ENCODE measurements at places on chromosomes 11 and 22.

DNA sequence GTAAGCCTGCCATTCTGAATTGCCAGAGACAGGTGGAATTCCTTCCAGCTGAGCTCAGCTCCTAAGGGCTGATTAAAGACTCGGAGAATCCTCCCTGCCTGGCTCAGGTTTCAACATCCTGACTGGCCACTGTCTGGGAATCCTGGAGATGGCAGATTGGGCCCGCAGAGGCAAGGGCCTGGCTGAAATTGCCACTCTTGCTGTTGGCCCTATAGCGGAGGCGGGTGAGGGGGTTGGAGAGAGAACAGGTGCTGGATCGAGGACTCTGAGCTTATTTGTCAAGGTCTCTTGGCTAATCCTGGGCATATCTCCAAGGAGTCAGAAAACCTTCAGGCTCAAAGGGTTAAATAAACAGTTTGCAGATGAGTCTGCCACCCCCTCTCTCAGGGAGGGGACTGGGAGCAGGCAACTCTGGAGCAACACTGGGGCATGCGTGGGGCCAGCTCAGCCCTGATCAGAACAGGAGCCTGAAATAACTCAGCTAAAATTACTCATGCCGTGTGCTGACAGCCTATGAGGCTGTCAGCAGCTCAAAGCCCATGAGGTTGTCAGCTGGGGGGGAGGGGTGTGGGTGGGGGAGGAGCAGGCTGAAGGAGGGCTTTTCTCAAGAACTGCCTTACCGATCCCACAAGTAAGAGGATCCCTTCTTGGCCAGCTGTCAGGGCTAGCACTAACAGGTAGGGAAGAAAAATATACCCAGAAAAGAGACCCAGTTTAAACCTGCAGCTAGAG is 14.7 kb upstream of the MFRP start:
- DNase-seq, result no peak

DNA sequence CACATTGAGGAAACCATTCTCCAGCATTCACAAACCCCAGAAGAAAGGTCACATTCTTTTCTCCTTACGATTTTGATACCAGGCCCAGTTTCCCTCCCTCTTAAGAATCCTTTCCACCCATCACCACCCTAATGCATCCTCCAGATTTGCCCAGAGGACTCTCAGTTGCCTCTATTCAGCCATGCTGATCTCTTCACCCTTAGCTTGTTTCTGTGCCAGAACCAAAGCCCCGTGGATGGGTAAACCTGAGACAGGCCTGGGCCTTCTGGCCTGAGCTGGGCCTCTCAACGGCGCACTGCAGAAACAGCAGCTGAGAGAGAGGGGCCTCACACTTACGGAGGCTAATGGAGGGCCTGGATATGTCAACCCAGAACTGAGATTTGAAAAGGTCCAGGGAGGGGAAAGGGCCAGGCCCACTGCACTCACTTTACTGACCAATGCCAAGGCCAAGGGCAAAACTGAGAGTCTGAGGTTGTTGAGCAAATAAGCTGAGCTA is 32.2 kb upstream of the OAF start:
- DNase-seq, result no peak

DNA sequence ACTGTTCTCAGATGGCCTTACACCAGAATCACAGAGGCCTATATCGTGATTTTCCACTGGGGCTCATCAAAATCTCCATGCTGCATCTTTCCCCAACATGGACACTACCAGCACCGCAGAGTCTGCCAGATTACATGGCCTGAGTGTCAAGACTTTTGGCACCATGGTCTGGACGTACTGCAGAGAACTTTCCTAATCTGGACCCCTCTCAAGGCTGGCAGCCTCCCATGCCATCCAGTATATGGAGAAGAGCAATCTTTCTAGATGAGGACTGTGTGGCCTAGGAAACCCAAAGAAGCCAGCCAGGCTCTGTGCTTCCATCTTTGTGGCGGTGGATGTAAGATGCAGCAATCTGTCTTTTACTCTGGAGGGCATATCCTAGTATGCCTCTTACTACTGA is 139.2 kb downstream of the ADAMTS15 start:
- DNase-seq, result no peak

GRCh38 chr11:131350872-131351271 is 19.5 kb upstream of the NTM start:
- DNase-seq, result no peak

DNA sequence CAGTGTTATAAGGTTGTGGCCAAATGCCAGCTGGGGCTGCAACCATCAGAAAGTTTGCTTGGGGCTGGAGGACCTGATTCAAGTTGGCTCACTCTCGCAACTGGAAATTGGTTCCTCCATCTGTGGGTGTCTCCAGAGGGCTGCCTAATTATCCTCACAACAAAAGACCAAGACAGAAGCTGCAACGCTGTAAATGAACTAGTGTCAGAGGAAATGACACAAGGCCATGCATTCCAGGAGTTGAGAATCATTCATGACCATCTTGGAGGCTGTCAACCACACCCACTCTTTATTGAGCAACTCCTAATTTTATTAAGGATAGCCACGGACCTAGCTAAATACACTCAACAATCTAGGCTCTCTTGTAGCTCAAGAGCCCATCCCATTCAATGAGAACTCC is 1060.8 kb downstream of the OPCML start:
- no peak for DNase-seq

DNA sequence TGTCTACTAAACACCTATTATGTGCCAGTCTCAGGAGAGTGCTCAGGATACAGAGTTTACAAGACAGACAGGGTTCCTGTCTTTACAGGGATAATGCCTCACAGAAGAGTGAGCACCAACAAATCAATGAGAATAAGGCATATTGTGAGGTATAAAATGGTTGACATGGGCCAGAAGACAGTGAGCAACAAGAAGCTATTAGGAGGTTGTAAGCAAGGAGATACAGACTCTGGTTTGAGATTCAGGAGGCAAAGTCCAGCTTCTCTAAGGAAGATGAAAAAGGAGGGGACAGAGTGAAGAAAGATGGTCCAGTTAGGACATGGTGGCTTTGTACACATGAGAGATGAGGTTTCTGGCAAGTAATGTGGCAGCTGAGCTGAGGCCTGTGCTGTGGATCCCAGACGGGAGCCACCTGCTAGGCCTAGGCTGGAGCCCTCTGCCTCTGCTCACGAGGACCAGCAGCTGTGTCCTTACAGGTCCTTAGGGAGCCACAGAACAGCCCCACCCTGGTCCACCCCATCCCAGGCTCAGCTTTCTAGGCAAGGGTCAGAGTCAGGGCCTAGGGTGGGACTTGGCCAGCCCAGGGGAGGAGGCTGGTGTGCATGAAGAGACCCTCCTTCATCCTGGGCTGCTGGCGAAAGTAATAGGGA is 110.5 kb downstream of the ZNF280B start:
- no peak for DNase-seq

- DNase-seq, result no peak
Measured at GRCh38 chr11:114136686-114137640, 77.5 kb downstream of the ZBTB16 start.

GRCh38 chr11:109034339-109034696 is 369.4 kb downstream of the DDX10 start:
- DNase-seq, result no peak

DNA sequence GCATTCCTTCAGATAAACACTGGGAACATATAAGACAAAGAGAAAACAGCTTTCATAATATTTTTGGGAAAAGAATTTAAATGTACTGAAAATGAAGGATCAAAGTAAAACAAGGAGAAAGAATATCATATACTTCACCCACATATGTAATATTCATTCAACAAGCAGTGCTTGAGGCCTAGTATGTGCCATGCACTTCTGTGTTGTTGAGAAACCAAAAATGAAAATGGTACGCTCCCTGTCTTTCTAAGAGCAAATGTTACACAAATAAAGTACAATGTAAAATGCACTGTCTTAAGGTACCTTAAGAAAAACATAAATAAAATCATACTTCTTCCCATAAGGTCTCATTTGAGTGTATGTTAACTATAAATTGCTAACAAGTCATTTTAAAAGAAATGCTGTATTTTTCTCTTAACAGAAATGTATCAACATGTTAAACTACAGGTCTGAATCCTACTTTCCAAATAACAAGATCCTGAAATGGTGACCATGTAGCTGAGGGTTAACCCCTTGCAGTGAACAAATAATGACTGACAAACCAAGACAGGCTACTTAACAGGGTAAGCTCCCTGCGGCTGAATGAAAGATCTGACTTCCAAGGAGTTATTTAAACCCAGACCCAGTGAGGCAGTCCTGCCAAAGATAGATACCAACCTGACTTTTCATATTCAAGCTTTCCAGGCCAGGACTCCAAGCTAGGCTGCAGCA is 377.6 kb downstream of the DCDC1 start:
- no peak for DNase-seq

DNA sequence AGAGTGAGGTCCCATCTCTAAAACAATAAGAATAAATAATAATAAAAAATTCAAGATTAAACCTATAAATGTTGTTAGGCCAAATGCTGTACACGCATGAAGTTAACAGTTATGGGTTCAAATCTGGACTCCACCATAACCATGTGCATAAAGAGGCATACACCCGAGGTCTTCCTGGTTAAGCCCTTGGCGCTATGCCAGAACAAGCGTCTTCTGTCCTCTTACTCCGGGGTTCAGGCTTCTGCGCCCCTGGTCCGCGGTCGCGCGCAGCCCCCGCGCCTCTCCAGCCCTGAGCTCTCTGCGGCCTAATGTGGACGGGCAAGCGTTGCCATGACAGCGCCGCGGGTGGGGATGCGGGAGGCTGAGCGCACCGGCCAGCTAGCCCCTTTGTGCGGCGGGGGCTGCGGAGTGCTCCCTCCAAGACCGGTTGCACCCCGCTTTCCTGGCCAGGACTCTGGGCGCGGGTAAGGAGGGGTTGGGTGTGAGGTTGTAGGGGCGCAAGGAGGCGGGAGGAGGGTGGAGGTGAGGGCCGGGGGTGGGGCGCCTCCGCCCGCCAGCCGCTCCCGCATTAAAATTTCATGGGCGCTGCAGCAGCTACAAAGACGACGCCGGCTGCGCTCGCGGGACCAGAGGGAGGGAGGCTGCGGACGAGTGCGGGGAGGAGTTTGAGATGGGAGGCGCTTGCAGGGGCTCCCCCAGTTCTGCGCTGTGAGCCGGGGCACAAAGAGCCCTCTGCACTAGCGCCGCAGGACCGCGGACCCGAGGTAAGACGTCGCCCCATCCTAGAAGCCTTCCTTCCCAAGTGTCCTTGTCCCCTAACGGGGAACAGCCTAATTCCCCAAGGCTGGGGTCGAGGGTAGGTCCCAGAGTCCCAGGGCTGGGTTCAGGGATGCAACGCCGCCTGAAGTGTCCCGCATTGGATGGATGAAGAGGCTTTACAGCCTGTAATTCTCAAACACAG is at the start of gene MIAT:
Gene MIAT, plus strand, starts transcription at position 698 of the 961 bp plus-strand sequence.
- no peak for DNase-seq

GRCh38 chr22:19663821-19664355 is 50.4 kb upstream of the SEPTIN5 start:
- no peak for DNase-seq

DNA sequence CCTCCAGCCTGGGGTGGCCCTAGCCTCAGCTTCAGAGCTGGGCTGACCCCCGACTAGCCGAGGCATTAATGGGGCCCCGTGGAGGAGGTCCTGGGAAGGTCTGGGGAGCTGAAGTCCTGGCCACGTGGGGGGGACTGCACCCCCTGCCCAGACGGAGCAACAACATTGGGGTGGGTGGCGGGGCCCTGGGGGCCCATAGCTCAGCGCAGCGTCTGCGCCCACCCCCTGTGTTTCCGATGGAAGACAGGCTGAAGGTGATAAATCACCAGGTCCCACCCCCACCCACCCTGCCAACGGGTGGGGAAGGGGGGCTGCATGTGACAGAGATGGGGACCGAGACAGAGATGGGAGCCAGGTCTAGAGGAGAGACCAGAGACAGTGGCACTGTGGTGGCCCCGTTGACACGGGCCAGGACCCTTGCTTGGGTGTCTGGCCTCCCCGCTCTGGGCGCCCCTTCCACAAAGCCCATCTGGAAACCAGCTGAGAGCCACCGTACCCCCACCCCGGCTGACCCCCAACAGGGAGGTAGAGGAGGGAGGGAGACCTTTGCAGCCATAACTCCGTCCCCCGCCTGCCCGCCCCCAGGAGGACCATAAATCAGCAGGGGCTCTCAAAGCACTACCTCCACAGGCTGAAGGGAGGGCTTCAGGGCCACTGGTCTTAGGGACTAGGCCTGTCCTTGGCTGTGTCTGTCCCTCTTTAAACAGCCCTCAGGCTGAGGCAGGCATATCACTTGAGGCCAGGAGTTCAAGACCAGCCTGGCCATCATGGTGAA is 8.2 kb downstream of the GP1BB start:
- DNase-seq, result no peak

GRCh38 chr11:88280673-88281316 is 56.7 kb downstream of the CTSC start:
- DNase-seq, result no peak
